T-helper 1 cell (primary cell): ENCODE measurements at places on chromosomes 7 and 10.

- DNase-seq = no peak
These were observed 91.7 kb downstream of the ELFN1 start for GRCh38 chr7:1761774-1762173.

GRCh38 chr7:107043921-107044346 is 571 bp upstream of the PRKAR2B start:
- DNase-seq = no peak

DNA sequence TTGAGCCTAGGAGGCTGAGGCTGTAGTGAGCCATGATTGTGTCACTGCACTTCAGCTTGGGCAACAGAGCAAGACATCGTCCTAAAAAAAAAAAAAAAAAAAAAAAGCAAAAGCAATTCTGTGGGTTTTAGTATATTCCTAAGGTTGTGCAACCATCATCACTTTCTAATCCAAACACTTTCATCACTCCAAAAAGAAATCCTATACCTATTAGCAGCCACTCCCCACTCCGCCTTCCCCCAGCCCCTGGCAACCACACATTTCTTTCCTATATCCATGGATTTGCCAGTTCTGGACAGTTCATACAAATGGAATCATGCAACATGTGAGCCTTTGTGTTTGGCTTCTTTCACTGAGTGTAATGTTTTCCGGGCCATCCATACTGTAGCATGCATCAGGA is 20.4 kb downstream of the ZAN start:
- DNase-seq = no peak

DNA sequence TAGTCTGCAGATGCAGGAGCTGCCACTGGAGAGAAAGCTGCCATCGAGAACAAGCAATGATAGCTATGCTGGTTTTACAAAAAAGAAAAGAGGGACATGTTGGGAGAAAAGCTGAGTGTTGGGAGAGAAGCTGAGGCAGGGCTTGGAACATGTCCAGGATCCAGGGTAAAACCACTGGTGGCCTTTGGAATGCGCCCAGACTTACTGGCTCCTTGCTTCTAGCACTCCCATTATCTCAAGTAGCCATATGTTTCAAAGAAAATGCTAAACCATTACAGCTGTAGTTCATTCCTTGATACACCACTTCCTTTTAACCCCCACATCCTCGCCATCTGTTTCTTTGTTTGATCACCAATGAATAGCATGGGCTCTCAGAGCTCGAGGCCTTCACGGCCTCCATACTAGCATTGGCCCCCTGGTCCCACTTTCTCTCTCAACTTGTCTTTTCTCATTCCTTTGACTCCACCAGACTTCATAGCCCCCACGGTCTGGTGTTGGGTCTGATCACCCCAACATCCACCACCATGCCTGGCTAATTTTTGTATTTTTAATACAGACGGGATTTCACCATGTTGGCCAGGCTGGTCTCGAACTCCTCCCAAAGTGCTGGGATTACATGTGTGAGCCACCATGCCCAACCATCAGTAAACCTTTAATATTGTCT is 23.8 kb upstream of the PLAC9 start:
- no peak for DNase-seq

DNA sequence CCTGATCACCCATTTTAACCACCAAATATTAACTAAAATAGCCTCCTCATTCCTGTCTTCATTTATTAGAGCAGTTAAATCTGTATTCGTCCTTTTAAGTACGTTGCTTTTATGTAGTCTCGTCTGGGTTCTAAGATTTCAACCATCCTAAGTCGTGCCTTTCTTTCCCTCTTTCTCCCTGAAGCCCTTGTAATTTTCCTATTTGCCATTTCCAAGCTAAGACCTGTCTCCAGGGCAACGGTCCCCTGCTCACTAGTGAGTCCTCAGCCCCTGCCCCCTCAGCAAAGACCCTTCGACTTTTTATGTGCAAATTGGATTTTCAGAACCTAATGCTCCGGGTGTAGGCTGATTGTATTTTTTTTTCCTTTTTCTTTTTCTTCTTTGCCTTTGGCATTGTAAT is 16.1 kb upstream of the MEST start:
- no peak for DNase-seq

- no peak for DNase-seq
These were observed 34.1 kb upstream of the GUSB start for GRCh38 chr7:66016131-66016461.
